ENCODE measurements at places on chromosomes 1 and 21.

GRCh38 chr1:223853748-223854147 lies 8.0 kb upstream of the TP53BP2 start:
- no peak for DNase-seq

DNA sequence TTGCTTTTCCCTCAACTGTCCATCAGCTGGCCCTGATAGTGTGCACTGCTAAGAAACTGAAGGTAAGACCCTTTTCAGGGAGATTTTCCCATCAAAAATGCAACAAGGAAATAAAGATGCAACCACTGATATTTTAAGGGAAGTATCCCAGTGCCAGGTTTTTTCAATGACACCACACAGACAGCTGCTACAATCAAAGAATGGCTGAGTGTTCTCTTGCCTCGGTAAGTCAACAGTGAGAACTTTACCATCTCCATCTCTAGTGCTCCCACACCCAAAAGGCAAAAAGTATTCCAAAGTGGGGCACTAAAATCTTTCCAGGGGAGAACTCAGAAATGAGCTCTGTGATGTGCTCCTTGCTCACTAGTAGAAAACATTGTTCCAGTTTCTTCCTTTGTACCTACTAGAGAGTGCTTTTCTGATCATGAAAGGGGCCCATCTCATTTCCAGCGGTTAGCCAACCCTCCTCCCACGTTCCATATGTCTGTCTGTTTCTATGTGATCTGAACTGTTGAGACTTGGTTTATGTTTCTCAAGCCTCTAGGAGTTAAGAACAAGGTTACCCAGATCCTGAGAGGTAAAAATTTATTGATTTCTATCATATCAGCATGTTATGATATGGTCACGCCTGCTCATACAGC lies 67.6 kb upstream of the NEK2 start:
- no peak for DNase-seq

DNA sequence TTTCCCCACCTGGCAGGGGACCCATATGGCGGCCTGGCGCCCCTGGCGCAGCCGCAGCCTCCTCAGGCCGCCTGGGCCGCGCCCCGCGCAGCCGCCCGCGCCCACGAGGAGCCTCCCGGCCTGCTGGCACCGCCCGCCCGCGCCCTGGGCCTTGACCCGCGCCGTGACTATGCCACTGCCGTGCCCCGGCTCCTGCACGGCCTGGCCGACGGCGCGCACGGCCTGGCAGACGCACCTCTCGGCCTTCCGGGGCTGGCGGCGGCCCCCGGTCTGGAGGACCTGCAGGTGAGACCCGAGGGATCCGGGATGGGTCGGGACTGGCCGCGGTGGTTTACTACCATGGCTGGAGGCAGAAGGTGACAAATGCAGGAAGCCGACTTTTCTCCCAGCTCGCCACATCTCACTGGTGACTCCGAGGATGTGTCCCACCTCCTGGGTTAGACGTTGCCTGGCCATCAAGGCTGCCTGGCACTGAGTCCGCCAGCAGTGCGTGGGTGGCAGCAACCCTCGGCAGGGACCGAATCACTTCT lies 1.1 kb downstream of the TFAP2E start:
- no peak for DNase-seq

DNA sequence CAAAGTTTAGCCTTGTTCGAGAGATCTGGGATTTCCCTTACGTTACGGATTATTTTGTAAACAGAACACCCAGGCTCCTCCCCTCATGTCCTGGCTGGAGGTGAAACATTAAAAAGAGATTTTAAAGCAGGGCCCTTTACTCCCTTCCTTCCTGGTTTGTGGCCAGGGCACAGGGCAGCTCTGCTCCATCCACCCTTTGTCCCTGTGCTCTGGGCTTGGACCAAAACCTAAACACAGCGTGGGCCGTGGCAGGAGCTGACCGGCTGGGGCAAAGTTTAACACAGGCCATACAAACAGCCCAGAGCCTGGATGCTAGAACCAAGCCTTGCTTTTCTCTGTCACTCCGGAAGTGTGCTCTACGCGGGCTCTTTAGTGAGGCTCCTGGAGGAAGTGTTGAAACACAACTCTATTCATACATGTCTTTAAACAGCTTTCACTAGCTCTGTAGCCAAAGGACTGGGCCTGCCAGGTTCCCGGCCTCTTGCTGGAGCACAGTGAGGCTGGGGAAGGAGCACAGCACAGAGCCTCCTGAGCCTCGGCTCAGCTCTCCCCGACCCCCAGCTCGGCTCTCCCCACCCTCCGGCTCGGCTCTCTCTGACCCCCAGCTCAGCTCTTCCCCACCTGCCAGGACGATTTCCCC lies 84.7 kb downstream of the PDE9A start:
- DNase-seq, result peak; percentile 50

- DNase-seq, result no peak
Measured at GRCh38 chr1:37073152-37073853, 39.0 kb upstream of the GRIK3 start.

GRCh38 chr1:40244138-40244744 lies 3.5 kb upstream of the TMCO2 start:
- DNase-seq, result no peak

DNA sequence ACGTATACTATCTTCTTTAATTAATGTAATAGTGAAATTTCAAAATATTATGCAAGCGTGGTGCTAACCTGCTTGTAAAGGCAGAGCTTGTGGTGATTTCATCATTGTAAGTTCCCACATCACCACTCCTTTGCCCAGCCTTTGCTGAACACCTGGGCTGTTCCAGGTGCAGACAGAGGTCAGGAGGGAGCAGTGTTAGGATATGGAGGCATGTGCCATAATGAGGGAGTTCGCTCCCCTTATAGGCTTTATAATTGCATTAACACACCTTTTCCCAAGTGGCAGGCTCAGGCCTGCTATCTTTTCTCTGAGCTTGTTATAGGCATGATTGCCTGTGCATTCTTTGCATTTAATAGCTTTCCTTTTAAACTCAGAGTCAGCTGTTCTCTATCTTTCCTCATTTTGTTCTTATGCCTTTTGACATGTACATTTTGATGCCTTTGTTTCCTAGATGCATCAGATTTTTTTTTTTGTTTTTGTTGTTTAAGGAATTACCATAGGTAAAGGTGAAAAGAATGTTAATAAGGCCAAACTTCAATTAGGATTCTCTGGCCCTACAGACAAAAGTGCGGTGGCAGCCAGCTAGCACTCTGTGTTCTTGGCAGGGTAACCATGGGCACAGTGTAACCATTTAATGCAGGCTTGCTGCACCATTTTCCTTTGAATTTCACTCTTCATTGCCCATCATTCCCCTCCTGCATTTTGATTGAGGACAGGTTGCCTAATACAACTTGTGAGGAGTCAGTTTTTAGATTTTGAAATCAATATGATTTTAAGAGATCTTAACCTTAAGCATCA lies 12.6 kb downstream of the NPL start:
- DNase-seq, result no peak

- DNase-seq, result no peak
Measured at GRCh38 chr1:81954534-81955020, 153.8 kb downstream of the ADGRL2 start.

GRCh38 chr1:37461698-37462436 lies 12.5 kb upstream of the ZC3H12A start:
- no peak for DNase-seq

DNA sequence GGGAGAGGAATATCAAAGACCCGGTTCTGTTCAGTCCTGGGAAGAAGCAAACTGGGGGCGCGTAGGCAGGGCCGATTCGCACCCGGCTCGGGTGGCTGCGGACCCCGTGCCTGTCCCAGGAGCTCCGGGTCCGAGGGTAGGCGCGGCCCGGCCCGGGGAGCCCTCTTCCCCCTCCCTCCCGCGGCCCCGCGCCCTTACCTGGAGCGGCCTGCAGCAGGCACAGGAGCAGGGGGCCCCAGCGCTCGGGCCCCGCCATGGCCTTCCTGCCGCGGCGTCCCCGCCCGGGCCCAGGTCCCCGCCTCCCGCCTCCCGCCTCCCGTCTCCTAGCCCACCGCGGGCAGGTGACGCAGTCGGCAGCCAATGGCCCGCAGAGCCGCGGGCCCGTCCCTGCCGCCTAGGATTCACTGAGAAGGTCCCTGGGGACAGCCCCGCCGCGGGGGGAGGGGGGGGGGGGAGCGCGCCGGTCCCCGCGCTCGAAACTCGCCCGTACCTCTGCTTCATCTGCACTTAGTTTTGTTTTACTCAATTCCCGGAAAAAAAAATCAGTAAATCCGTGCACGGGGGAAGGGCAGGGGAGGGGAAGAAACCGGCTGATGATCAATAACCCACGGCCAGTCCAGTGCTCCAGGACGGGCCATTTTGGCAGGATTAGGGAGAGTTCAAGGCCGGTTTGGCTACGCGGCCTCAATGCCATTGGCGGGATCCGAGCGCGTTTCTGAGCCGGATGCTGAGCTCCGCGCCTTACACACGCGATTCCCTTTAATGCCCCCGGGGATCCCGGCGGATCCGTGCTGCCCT lies at the start of gene IFNLR1:
TSS of gene IFNLR1 (minus strand) at position 297 of the 798 bp plus-strand sequence. CDS start at position 256, 41 bp downstream.
- peak; percentile 51 for DNase-seq

DNA sequence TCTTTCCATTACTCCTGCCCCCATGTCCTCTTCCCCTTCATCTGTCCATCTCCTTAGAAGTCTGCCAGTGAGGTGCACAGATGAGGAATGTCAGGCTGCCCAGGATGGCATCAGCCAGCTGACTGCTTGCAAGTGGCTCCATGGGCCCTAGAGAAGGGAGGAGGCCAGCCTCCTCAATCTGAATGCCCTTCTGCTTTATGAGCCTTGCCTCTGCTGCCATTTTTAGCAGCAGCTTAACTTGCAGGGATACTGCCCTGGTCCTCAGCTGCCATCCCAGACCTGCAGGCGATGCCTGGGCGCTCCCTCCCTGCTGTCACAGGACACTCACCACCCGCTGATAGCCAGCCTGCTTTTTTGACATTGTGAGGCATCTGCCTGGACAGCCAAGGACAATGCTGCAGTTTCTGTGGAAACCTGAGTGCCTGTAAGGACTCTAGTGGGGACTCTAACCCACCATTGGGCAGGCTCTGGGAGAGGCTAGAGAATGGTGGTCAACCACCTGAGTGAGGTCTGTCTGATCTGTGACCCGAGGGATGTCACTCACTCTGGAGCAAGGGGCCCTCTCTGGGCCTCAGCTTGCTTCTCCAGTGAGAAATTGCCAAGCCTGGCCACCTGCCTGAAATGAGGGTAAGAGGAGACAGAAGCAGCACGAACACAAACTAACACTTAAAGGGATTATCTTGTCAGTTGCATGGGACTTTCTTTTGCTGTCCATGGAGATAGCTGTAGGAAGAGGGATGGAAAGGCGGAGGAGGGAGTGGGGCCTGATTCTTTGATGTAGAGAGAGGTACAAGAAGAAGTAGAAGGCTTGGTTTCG lies 185.0 kb downstream of the MIS18A start:
- no peak for DNase-seq

DNA sequence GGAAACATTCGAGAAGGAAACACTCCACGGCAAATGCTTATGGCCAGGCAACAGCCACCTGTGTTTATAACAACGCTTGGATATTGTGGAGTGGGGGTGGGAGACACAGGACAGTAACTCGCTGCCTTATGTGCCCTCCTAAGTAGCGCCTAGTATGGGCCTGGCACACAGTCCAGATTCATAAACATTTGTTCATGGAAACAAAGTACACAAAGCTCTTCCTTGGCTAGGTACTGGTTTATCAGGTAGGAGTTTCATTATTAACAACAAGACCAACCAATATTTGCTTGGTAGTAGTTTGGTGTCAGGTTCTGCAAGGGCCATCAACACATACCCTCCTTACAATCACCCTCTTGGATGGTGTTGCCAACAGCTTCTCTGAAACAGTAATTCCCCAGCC lies 23.4 kb downstream of the TMCO4 start:
- no peak for DNase-seq

- no peak for DNase-seq
Measured at GRCh38 chr21:37095821-37096220, 22.8 kb downstream of the TTC3 start.

DNA sequence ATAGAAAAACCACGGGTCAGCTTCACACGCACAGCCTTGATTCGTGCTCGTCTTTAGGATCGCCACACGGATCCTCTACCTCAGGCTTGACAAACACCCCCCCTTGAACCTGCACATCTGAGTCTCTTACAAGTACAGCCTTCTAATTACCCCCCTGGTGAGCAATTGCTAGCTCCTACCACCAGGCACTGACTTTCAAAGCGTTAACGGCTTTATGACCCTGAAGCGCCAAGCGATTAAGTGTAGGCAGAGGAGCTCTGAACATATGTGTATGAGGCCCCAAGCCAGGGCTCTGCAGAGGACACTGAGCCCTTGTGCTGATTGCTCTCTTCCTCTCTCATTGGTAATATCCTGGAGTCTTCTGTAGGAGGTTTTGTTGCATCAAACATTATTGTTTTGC lies 55.7 kb upstream of the EPHA8 start:
- no peak for DNase-seq

DNA sequence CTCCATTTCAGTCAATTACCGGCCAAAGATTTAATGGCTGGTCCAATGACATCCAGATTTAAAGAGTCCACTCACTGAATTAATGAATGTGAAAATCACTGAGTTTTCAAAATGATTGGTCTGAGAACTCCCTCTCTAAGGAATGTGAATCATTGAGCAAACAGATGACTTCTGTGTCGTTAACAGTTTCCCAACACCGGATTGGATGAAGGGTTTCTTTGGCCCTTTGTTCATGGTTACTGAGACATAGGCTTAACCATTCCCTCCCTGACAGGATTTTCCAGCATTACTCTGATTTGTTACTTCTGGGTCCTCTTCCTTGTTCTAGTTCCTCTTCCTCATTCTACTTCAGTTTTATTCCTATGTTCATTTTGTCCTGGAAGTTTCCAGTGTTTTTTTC lies 1.5 kb upstream of the CLDN17 start:
- no peak for DNase-seq

DNA sequence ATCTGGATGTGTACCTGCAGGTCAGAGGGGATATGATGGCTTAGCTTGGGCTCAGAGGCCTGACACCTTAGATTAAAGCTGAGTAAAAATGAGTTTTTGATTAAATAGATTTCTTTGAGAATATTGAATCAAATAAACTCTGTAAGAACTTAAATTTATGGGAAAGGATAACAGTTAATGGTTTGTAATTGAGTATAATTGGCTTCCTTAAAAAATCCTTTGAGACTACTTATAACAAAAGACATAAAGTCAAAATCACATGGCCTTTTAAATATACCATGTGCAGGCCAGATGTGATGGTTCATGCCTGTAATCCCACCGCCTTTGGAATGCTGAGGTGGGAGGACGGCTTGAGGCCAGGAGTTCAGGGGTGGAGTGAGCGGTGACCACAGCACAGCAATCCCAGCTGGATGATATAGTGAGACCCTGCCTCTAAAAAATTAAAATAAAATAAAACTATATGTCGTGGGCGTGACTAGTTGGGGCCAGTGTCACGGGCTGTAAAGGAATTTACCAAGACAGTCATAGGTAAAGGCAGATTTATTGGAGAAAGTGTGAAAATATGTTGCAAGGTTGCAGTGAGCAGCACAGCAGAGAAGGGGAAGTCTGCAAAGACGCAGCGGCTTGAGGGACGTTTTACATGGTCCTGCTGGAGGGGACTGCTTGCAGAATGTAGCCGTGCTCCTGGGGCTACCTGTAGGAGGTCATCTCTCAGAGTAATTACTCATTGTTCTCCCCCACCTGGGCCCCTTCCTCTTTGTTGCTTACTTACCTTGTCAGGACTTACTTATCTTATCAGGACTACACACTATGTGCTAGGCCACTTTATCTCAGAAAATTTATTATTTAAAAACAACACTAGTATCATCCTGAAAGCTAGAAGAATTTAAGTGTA lies 122.3 kb downstream of the ZMYM4 start:
- DNase-seq, result no peak

Data from CD4-positive, alpha-beta T cell (primary cell).